ENCODE measurements at places on chromosomes 1 and 21. TPM values are rescaled to one million over a fixed set of nuclear protein-coding genes. Genes with fewer than 3 reads are reported as not detected.

AGRN gene
- 124 TPM for total RNA-seq

HSD11B1 gene
- total RNA-seq, result 0.12 TPM

MROH9 gene
- not detected for total RNA-seq

STUM gene
- total RNA-seq, result not detected

IRF6 gene
- total RNA-seq, result 0.05 TPM

TNFAIP8L2 gene
- total RNA-seq, result not detected

CENPS gene
- total RNA-seq, result 29.8 TPM

PRPF38B gene
- total RNA-seq, result 24.5 TPM

CYP4X1 gene
- not detected for total RNA-seq

C8A gene
- not detected for total RNA-seq

OR2T33 gene
- not detected for total RNA-seq

MNDA gene
- not detected for total RNA-seq

TAS1R1 gene
- total RNA-seq, result not detected

SELE gene
- not detected for total RNA-seq

S100A7 gene
- total RNA-seq, result not detected

AGMAT gene
- 8.1 TPM for total RNA-seq

C1orf87 gene
- total RNA-seq, result not detected

WDR77 gene
- total RNA-seq, result 49.6 TPM

AMPD1 gene
- not detected for total RNA-seq

TMEM50B gene
- 8.6 TPM for total RNA-seq

TRIM67 gene
- total RNA-seq, result 0.12 TPM

TMEM167B gene
- 10.7 TPM for total RNA-seq
